ENCODE measurements at places on chromosomes 3 and 15. TPM values are rescaled to one million over a fixed set of nuclear protein-coding genes. Genes with fewer than 3 reads are reported as not detected.

- DNase-seq: no peak
These were observed 142.4 kb downstream of the TPRA1 start for GRCh38 chr3:127448161-127448561.

DNA sequence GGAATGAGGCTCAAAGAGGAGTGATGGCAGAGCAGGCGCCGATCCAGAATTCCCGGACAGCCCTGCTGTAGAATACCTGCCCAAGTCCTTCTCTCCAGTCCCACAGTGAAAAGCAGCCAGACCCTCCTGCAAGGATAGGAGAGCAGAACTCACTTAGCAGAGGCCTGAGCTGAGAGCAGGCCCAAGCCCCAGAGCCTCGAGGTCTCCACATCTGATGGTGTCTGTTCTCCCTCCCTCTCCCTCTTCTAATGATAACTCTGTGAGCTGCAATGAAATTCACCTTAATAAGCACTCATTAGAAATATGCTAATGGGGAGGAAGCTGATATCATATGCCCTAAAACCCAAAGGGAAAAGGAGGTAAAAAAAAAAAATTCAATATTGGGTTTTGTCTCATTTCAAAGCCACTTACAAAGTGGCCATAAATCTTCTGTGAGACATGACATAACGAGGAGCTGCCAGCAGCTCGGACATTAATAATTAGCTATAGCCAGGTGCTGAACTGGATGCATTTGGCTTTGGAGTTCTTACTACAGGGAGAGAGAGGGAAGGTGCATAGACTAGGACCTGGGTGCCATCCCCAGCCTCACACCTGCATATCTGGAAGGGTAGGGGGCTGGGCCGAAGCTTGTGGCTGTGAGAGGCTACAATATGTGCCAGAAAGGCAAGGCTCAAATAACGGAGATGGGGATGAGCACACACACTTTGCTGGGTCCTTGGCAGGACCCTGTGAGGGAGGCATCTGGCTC is 108.4 kb downstream of the MEGF11 start:
- no peak for DNase-seq

GRCh38 chr3:78644847-78645246 is 1123.0 kb downstream of the ROBO1 start:
- DNase-seq: no peak

DNA sequence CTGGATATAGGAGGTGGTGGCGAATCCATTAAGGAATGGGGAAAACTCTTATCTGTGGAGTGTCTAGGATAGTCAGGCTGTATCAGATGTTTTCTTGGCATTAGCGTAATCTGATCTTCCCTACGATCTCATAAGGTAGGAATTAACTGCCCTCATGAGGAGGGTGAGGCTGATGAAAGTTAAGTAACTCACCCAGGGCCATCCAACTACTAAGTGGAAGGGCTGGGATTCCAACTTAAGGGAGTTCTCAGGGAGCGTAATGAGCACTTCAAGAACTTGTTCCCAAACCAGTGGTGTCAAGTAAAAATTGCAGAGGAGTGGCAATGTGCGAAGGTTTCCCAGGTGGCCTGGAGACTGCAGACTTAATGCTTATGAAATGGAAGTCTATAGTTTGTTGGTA is 55.9 kb upstream of the OSBPL11 start:
- DNase-seq: no peak

GRCh38 chr15:92014281-92015030 is 160.9 kb downstream of the SLCO3A1 start:
- DNase-seq: no peak

DNA sequence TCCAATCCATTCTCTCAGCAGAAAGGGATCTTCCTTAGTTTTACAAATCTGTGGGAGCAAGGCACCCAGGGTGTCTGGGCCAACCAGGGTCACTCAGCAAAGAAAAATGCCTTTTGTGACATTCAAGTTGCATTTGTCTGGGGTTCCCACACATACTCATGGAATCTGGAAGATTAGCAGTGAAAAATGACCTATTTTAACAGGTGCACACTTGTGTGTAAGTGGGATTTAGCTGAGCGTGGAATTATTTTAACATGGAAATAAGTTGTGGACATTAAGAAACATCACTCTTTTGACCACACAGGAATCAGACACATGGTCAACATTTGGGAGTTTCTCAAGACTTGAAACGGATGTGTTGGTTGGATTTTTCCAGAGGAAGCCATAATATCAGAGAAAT is 234.9 kb downstream of the OPA1 start:
- DNase-seq: no peak

- peak; percentile 5 for DNase-seq
These were observed 223.4 kb downstream of the SNRPN start for GRCh38 chr15:25177955-25178801.

DNA sequence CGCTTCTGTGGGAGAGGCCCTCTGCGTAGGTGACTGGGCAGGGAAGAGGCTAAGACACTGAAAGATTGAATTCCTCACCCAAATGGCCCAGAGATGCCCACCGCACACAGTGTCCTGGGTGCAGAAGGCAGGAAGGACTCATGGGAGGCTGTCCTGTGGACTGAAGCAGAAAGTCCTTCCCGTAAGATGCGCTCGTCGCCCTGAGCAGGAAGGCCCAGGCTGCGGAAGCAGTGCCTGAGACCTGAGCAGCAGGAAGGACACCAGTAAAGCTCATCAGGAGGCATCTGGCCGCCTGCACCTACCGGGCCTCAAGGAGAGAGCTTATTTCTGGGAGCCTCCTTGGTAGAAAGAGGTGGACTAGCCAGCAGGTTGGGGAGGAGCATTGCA is 3.3 kb downstream of the PAK6 start:
- no peak for DNase-seq

GRCh38 chr15:78197632-78198031 is 36.7 kb downstream of the ACSBG1 start:
- no peak for DNase-seq

DNA sequence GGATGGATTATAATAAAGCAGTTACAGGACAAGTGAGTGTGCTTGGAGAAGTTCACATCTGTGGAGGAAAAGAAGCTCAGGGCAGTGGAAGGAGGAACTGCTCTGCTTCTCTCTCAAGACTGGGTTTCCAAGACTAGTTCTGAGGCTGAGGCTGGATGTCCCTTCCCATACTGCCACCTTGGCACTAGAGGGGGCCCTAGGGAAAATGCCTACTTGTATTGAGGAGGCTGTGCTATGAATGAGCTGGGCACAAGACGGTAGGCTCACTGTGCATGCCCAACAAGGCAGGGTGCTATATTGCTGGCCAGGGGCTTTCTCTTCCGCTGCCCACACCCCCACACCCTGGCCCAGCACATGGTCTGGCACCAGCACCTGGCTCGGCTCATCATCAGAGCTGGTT is 65.2 kb downstream of the SLCO2A1 start:
- peak; percentile 24 for DNase-seq

DNA sequence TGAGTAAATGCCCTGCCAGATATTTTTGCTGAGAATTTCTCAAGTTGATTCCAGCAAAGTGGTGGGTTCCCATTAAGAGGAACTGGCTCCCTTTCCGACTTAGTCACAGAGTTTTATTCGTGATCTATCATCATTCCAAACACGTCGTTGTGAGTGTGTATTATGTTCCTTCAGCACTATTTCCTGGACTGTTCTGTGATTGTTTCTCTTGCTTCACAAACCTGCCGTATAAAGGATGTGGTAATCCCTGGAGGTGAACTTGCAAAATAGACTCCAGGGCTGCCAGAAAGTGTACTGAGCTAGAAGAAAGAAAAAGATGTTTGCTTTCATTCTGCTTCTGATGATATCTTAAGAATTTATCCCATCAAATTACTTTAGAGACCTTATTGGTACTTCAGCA is 14.5 kb upstream of the CAPN3 start:
- DNase-seq: no peak

GRCh38 chr15:91870876-91871537 is 17.5 kb downstream of the SLCO3A1 start:
- DNase-seq: no peak

DNA sequence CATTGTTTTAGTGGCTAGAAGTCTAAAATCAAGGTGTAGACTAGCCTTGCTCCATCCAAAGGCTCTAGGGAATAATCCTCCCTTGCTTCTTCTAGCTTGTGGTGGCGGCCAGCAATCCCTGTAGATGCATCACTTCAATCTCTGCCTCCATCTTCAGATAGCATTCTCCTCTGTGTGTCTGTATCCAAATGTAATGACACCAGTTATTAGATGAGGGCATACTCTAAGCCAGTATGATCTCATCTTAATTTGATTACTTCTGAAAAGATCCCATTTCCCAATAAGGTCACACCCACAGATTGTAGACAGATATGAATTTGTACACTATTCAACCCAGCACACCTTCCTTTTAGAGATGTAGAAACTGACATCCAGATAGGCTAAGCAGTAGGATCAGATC is 334.5 kb upstream of the KCNMB2 start:
- DNase-seq: no peak

DNA sequence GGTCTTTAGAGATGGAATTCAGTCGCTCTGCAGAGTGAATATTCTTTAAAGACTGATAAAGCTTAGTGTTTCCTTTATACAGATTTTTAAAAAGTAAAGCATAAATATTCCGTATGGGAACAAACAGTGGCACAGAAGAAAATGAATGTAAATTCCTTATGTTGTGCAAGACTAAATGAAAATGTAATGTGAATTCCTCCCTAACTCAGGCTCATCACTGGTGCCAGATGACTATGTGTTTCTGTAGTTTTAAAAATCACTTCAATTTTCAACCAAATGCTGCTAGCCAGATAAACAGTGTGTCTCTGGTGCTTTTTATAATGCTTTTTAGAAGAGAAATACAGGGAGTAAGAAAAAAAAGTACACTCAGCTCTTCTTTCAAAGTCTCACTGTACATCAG is 154.8 kb upstream of the SNTN start:
- DNase-seq: no peak

DNA sequence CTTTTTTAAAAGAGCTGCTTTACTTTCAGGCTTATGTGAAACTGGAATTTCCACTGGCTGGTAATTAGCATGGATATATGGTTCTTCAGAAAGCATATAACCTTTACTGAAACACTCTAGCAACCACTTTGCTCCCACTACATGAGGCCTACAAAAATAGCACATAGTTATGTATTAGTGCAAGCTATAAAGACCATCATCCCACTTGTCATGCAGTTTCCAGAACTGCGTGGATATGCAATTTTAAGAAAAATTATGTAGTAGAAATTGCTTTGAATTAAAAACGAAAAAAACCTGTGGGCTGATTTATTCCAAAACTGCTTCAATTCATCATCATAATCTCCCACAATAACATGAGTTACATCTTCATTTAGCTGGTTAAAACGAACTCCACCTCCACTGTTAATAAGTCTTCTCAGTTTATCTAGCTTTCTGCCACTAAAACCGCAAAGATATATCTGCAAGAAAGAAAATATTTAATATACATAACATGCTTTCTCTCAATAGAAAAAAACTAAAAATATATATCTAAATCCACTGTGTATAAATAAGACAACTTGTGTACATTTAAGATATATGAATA is 12.2 kb downstream of the TOPBP1 start:
- DNase-seq: no peak

GRCh38 chr3:65919826-65920225 is 118.9 kb downstream of the MAGI1 start:
- no peak for DNase-seq

- DNase-seq: no peak
These were observed 72.7 kb downstream of the FSIP1 start for GRCh38 chr15:39709941-39710340.

DNA sequence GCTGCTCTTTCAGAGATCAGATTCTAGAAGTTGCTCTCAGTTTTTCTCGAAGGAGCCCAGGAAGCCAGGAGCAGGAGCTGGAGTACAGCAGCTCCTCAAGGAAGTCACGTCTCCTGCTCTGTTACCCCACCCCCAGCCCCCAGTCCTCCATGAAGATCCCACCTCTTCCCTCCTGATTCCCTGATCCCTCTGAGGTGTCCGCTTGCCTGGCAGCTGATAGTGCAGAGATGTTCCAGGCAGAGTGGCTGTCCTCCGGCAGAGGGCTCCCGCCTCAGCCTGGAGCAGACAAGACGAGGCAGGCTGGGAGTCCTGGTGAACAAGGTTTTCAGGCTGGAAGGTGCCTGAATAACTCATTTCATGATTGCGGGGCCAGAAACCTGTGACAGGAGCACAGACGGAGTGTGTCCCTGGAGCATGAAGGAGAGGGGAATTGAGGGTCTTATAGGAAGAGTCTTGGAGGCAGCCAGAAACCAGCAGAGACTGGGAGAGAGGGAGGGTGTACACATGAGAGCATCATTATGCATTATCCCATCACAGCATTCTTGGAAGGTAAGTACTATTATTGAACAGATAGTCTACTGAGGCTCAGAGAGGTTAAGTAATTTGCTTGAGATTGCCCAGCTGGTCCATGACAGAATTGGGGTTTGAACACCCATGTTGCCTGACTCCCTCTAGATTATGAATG is 1.2 kb downstream of the HRH1 start:
- DNase-seq: peak; percentile 70

DNA sequence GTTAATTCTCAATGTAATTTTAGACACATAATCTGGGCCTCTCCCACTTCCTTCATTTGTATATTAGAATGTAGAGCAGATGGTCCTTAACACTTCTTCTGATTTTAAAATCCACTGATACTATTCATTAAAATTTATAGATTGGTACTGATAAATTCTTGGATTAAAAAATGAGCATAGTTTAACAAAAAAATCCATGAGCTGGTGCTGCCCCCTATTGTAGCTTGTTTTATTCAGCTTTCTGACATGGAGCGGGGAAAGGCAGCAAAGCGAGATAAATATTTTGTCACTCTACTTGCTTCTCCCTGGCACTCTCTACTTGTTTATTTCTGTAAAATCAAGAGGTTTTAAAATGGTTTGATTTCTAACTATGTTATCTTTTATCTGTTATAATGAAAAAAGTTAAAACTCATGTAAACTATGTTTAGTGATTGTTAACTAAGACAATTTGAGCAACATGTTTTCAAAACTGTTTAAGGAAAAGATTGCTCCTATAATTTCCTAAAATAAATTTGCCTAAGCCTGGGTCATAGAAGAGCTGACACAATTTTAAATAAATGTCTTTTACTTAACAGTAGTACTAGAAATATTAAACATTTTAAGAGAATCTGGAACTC is 26.5 kb upstream of the PLOD2 start:
- peak; percentile 16 for DNase-seq

- DNase-seq: peak; percentile 14
These were observed 171.4 kb downstream of the NSUN3 start for GRCh38 chr3:94234177-94234788.

- no peak for DNase-seq
These were observed 72.7 kb downstream of the FBLN2 start for GRCh38 chr3:13621381-13622221.

- no peak for DNase-seq
These were observed 22.1 kb downstream of the SLC25A26 start for GRCh38 chr3:66242788-66243464.

TRPC1 gene
- 20.0 TPM for total RNA-seq

CASR gene
- total RNA-seq: 0.16 TPM

GRK7 gene
- not detected for total RNA-seq

EPHA3 gene
- total RNA-seq: 0.32 TPM

RARRES1 gene
- total RNA-seq: 0.16 TPM

ACKR4 gene
- total RNA-seq: not detected

UQCRC1 gene
- total RNA-seq: 323 TPM

ATP8B4 gene
- total RNA-seq: 0.37 TPM

KCNMB3 gene
- total RNA-seq: 2.3 TPM

SLC22A14 gene
- not detected for total RNA-seq

ANO10 gene
- total RNA-seq: 38.1 TPM

LSAMP gene
- 3.6 TPM for total RNA-seq

ATP13A5 gene
- not detected for total RNA-seq

FBN1 gene
- 5.2 TPM for total RNA-seq

PLA2G4D gene
- total RNA-seq: 0.07 TPM

IL1RAP gene
- total RNA-seq: 5.7 TPM

All from WTC11 (cell line).